GM23338 (cell line): ENCODE measurements at places on chromosomes 16 and 17.

DNA sequence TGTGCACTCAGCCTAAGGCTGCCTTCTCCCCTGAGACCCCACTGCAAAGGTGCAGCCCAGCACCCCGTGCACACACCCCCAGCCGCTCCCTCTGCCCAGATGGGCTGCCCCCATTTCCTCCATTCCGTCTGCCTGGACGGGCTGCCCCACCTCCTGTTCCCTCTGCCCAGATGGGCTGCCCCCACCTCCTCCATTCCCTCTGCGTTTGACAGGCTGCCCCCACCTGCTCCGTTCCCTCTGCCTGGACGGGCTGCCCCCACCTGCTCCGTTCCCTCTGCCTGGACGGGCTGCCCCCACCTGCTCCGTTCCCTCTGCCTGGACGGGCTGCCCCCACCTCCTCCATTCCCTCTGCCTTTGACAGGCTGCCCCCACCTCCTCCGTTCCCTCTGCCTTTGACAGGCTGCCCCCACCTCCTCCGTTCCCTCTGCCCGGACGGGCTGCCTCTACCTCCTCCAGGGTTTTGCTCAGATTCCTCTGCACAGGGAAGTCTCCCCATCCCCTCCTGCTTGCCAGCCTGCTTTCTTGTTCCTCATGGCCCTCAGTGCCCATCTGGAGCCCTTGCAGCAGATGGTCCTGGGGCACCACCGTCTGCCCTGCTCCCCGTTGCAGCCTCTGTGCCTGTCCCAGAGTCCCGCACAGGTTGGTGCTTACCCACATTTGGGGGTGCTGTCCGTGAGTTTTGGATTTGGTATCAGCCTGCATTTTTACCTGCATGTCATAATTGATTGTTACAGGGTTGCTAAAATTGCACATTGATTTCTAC lies 23.4 kb upstream of the IL17C start:
- no peak for DNase-seq

DNA sequence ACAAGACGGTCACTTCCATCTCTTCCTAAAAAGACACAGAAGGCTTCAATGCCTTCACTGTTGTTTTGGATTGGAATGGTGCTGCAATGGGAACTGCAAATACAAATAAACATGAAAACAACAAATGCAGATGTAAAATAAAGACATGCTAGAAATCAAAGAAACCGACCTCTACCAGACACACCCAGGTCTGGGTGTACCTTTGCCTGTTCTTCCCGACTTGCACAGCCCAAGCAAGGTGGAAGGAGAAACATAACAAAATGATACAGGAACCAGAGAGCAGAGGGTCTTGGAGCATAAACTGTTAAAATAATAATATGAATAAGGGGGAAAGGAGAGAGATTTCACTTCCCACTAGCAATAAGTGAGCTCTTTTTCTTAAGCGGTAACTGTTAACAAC lies 17.3 kb downstream of the RFFL start:
- no peak for DNase-seq

- peak; percentile 32 for DNase-seq
Measured at GRCh38 chr16:50548909-50549560, 839 bp downstream of the NKD1 start.

- DNase-seq = no peak
Measured at GRCh38 chr16:54892981-54893380, 37.7 kb upstream of the IRX5 start.

- no peak for DNase-seq
Measured at GRCh38 chr17:55452139-55452790, 30.6 kb upstream of the MMD start.
